Cerebellar nuclear complex (tissue), 1 donor: ENCODE measurements at places on chromosomes 6 and 20.

- DNase-seq: no peak
Measured at GRCh38 chr20:33518071-33518470, 28.2 kb downstream of the CBFA2T2 start.

DNA sequence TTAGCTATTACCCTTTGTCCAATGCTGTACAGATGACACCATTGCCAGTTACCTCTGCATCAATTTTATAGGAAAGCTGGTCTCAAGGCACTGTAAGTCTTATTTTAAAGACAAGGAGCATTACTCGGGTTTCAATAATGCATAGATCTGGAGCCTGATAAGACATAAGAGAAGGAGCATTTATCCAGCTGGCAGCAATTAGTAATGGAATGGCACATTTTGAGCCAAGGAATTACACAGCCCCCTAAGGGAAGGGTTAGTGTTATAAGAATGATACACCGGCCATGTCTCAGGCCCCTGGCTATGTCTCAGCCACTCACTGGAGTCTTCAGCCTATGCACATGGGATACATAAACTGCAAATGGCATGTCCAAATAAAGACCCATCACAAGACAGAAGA is 23.1 kb upstream of the TMEM242 start:
- DNase-seq: no peak

DNA sequence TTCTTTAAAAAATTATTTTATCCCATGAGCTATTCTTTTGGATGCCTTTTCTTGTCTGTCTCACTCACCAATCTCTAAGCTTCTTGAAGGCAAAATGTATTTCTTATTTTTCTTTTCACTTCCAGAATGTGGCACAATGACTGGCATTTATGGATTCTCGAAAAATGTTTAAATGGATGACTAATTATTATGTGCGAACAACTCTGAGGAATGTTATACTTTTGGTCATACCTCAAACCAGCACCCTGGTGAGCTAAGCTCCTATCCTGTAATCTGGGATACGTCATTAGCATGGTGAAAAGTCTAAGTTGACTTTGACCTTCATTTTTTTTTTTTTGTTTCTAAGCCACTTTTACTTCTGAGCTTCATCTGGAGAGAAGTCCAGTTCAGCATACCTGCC is 214.0 kb upstream of the CEP162 start:
- DNase-seq: no peak

- no peak for DNase-seq
Measured at GRCh38 chr6:25835442-25836283, 3.8 kb upstream of the SLC17A1 start.

DNA sequence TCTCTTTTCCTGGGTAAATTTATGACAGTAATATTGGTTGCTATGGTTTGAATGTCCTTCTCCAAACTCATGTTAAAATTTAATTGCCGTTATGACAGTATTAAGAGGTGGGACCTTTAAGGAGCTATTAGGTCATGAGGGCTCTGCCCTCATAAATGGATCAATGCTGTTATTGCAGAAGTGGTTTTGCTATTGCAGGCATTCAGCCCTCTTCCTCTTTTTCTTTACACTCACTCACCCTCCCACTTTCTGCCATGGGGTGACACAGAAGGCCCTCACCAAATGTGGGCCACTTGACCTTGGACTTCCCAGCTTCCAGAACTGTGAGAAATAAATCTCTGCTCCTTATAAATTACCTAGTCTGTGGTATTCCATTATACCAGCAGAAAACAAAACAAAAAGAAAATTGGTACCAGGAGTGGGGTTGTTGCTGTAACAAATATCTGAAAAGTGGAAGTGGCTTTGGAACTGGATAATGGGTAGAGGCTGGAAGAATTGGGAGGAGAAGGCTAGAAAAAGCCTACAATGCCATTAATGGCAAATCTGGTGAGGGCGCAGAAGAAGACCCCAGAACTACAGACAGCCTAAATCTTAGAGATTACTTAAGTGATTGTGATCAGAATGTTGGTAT is 24.8 kb upstream of the IGF2R start:
- no peak for DNase-seq

GRCh38 chr6:84877515-84878210 is 113.3 kb upstream of the TBX18 start:
- no peak for DNase-seq

DNA sequence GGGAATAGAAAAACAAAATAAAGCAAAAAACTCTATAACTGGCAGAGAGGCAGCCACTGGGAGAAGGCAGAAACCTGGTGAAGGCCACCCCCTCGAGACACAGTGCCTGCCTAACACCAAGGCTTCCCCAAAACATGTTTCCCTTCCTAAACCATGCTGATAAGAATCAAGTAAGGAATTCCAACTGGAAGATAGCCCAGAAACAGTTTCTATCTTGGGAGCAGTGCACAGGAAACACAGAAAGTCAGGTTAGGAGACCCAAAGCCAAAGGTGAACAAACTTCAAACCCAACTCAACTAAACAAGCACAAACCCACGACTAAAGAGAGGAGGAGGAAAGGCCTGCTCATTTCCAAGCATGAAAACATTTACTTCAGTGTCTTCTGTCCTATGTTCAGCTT is 433.7 kb upstream of the RGS17 start:
- DNase-seq: no peak

- DNase-seq: no peak
Measured at GRCh38 chr6:29679962-29680361, 990 bp downstream of the ZFP57 start.

DNA sequence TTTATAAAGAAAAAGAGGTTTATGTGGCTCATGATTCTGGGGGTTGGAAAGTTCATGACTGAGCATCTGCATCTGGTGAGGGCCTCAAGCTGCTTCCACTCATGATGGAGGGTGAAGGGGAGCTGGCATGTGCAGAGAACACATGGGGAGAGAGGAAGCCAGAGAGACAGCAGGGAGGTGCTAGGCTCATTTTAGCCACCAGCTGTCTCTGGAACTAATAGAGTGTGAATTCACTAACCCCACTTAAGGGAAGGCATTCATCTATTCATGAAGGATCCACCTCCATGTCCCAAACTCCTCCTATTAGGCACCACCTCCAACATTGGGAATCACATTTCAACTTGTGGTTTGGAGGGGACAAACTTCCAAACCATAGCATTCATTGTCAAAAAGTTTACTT is 137.3 kb upstream of the PMEPA1 start:
- no peak for DNase-seq

DNA sequence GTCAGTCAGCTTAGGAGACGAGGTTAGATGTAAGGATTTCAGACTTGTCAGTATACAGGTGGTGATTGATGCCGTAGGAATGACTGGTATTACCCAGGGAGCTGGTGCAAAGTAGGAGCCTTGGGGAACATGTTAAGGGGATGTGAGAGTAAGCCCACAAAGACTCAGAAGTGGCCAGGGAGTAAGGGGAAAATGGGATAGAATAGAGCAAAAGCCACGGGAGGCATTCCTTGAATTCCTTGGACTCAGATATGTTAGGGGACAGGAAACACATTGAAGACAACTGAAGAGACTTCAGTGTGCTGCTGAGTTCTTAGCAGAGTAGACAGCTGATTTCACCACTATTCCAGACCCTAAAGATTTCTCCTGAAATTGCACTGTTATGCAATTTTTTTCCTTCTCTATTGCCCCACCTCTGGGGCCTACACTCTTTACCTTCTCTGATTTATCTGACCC is 1.2 kb upstream of the ACAT2 start:
- DNase-seq: no peak

DNA sequence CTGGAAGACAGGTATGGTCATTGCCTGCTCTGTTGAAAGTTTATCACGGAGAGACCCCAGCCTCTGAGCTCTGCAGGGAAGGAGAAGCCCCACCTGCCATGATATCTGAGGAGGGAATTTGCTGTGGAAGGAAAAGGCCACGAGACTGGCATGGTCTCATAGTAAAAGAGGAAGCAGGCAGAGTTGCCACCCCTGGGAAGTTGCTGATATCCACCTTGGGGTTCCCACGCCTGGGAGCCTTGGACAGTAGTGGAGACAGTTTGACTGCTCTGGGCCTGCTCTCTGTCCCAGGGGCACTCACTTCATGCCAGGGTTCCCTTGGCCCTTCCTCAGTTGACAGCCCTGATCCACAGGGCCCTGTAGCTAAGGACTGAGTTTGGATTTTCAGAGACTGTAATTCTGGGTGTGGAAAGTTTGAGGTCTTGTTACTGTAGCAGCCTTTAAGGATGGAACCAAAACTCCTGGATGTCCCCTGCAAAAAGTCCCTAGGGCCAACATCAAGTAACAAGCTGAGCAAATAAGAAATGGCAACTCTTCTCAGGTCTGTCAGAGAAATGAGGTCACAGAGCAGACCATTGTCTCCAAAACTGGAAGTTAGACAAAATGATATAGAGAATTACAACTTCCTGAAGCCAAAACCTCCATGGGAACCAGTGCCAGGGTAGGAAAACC is 6.9 kb upstream of the SIRPB1 start:
- no peak for DNase-seq

DNA sequence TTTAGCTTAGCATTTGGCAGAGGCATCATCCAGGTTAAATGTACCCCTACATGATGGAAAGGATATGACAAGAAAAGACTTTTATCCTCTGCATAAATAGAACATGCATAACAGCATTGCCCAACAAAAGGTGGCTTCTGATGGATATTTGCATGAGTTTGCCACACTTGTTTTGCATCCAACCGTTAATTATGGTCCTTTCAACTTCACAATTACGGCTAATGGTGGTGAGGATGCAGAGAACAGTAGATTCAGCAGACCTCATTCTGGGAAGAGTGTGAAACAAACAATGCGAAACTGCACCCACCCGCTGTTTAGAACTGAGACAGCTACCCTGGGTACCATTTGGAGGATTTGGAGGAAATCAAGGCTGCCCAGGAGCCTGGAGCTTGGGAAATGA is 690.9 kb upstream of the CHD6 start:
- no peak for DNase-seq

DNA sequence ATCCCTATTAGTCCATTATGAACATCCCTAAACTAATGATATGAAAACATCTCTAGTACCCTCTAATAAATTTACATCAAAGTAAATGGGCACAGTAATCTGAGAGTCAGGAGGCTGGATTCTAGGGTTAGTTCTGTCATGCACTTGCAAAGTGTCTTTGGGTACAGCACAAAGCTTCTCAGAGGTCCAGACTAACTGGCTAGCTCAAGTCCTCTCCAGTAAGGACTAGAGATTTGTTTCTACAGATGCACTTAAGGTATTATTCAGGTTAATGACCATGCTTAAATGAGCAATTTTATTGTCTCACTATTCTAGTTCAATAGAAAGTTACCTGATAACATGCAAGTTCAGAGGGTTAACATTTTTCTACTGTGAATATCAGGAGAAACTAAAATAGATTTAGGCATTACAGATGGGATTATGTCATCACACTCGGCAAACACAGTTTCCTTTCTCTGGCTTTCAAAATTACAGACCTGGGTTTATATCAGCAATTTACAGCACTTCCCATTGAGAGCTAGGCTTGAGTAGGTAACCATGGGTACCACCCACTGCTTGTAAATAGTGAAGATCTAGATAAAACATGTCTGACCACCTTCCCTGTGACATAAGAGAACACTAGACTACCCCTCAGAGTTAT is 402.9 kb upstream of the RUNX2 start:
- DNase-seq: no peak

- DNase-seq: no peak
Measured at GRCh38 chr20:14055127-14055742, 59.9 kb downstream of the MACROD2 start.

GRCh38 chr6:34518669-34519365 is 37.3 kb downstream of the SPDEF start:
- DNase-seq: no peak

GRCh38 chr20:61251529-61252393 is at the start of gene CDH4:
TSS of gene CDH4 (plus strand) at chr20:61252261.
- no peak for DNase-seq

- DNase-seq: no peak
Measured at GRCh38 chr20:18705910-18706309, 107.7 kb upstream of the SCP2D1 start.

- DNase-seq: no peak
Measured at GRCh38 chr20:32603046-32603726, 18.1 kb upstream of the NOL4L start.

DNA sequence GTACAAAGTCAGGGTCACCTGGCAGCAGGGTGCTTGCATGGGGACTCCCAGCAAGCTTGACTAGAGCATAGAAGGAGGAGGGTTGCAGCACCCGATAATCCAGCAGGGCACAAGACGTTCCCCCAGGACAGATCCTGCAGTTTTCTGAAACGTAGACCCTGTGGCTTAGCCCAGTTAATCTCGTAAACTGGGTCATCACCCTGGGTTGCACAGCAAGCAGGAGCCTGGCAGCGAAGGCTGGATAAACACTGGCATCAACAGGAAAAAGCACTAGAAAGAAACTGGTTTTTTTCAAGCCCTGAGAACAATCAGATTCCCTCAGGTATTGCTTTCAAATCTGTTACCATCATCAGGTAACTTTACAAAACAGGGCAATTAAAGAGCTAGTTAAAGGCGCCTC is 92.6 kb downstream of the PDE7B start:
- no peak for DNase-seq

GRCh38 chr6:16136091-16136490 is 7.2 kb downstream of the MYLIP start:
- DNase-seq: no peak

DNA sequence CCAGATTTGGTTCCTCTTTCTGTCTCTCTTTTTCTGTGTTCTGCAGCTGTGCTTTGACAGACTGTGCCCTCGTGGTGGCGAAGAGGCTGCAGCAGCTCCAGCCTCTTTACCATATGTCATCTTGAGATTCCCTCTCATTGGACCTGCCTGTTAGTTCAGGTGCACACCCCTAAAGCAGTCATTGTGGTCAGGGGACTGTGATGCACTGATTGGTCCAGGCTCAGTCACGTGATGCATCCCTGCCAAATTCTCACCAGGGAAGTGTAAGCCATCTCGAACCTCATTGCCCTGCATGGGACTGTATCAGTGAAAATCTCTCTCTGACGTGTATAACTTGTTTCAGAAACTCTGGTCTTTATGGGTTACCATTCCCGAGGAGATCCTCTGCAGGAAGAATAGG is 160.3 kb downstream of the EYA2 start:
- DNase-seq: no peak

- no peak for DNase-seq
Measured at GRCh38 chr20:19867074-19867473, 109.0 kb downstream of the RIN2 start.

GRCh38 chr6:169230322-169230665 is 23.4 kb downstream of the THBS2 start:
- no peak for DNase-seq

DNA sequence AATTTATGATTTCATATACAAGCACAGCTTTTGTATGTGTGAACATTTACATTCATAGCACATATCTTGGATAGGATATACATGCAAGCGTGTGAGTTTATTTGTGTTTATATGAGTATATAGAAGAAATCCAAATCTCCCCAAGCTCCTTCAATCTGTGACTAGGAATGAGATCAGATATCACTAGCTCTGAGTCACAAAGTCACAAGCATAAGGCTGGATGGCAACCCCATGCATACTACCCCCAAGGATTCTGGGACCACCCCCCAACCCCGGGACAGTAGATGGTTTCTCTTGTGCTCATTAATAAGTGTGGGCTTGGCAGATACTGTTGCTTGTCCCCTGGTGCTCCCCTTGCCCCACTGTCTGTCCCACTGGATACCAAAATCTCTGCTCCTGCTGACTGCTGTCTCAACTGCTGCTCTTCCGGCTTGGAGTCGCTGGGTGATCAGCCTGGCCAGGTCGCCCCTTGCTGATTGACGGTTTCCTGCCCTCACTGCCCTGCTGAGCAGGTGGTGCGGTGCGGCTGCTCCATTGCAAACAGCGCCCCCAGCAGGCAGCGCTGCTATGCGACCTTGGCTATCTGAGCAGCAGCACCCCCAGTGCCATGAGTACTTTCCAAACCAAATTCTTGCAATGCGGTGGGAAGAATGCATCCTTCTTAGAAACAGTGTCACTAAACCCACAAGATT is 279.4 kb downstream of the CD83 start:
- DNase-seq: no peak
